Stimulated activated CD4-positive, alpha-beta T cell treated with anti-CD3 and anti-CD28 coated beads, TNF-alpha, amount 100 ng/mL, for 48 hours (primary cell): ENCODE measurements at places on chromosomes 1 and 21.

DNA sequence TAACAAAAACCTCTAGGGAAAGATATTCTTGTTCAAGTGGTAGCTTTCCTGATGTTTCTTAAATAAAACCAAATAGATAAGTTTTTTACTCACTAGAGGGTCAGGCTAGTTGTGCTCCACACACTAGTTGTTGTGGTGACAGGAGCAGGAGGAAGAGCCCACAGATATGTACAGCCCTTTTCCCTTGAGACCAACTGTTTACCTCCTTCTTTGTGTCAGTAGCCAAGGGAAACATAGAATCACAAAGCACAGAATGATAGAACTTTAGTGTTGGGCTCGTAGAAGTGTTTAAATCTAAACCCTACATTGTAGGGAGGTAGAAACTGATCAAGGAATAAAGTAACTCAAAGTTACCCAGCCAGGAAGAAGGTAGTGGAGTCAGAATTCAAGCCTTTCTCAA is 309.0 kb downstream of the CTH start:
- DNase-seq, result no peak

DNA sequence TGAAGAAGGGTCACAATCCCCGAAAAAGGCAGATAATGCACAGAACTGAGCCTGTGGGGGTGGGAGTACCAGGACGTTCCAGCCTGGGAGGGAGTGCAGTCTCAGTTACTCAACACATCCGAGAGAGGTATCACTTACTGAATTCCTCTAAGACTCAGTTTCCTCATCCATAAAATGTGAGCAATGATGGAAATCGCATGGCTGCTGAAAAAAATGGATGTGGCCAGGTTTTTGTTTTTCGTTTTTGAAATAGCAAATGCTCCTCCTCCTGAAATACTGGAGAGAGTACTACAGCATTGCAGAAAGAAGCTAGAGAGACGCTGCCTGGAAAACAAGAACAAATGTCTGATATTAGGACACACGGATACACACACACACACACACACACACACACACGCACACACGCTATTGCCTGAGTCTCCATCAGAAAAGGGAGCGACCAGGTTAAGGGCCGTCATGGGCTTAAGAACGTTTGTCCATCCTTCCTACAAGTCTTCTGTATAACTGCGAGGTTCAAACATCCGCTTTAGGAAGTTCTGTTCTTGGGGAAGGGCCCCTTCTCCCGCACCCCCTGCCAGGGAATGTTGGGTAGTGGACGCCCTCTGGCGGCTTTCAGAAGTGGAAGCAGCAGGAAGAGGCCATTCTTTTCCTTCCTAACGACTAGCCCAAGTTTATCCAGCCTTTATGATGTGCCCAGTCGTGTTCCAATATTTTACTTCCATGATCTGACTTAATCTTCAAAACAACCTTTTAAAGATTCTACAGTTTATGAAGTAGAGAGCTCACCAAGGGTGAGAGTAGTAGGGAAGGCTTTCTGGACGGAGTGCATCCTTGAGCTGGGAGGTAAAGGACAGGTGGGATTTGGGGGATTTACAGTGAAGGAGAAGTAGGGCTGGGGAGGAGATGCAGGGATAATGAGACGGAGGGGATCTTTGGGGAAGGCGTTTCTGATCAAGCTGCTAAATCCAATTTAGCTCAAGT is 699 bp upstream of the NES start:
- DNase-seq, result no peak

DNA sequence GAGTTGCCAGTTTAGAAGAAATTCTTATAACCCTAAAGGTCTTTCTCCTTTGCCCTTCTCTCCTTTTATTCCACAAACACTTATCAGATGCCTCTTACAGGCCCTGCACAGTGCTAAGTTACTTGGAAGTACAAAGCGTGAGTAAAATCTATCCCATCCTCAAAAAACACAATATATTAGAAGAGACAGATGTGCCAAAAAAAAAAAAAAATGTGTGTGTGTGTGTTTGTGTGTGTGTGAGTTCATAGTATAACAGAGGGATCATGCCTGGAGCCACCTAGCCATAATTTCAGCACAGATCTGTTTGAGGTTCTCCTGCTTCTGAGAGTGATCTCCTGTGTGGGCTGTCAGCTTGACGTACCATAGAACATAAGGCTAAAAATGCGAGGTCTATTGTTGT is 5.0 kb downstream of the FAM20B start:
- no peak for DNase-seq

DNA sequence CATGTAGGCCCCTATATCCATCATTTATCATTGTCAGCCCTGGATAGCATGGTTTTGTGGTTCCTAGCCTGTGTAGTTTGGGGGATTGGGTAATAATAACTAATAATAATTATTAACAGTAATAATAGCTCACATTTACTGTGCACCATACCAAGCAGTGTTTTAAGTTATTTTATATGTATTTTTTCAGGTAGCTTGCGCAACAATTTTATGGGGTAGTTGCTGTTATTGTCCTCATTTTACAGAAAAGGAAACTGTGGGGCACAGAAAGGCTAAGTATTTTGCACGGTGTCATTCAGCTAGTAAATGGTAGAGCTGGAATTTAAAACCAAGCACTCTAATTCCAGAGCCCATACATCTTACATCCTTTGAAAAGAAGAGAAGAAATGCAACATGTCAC is 179.8 kb downstream of the HS2ST1 start:
- DNase-seq, result no peak

DNA sequence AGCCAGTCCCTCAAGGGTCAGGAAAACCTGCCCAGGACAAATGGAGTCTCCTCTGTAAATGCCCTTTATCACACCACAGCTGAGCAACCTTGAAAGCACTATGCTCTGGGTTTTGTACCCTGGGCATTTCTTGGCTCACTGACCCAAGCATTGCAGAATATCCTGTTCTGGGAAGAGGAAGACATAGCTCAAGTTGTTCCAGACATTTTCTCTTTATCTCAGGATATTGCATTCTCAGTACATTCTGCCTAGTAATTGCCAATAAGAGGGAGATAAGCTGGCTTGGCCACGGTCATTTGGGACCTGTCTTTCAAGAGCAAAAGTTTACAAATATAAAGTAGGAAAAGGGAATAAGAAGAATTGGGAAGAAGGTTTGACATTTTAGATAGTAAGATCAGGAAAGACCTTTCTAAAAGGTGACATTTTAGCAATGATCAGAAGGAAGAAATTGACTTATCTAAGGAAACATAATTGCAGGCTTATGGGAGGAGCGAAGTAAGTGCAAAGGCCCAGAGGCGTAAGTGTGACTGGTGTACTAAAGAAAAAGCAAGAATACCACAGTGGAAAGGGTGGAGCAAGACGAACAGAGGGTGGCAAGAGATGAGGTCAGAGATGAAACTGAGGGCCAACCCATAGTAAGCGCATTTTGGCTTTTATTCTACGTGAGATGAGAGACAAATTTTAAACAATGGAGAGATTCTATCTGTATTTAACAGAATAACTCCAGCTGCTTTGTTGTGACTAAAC is 394.0 kb upstream of the CXADR start:
- DNase-seq, result no peak

GRCh38 chr1:117675907-117676430 is 70.1 kb downstream of the TENT5C start:
- no peak for DNase-seq
